ENCODE measurements at places on chromosomes 5 and 9.

GRCh38 chr9:2257248-2257929 lies 242.2 kb downstream of the SMARCA2 start:
- no peak for DNase-seq

DNA sequence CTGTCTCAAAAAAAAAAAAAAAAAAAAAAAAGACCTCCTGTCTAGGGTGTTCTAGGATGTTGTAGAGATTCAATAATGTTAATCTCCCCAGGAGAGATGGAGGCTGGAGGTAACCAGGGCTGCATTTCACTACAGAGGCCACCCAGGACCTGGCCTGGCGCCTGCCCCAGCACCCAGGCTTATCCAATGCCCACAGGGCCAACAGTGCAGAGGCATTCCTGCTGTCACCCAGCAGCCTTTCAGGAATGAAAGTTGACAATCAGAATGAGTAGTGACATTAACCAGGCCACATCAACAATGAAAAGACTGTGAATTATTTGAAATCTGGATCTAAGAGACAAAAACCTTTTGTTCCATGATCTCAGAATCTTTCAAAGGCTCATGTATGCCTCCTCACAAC lies 36.2 kb upstream of the GABRP start:
- no peak for DNase-seq

- no peak for DNase-seq
Measured at GRCh38 chr5:109721741-109722140, 32.0 kb downstream of the MAN2A1 start.

GRCh38 chr5:172837640-172838039 lies 3.6 kb downstream of the ERGIC1 start:
- no peak for DNase-seq

- no peak for DNase-seq
Measured at GRCh38 chr5:118762291-118762690, 226.1 kb downstream of the DTWD2 start.

DNA sequence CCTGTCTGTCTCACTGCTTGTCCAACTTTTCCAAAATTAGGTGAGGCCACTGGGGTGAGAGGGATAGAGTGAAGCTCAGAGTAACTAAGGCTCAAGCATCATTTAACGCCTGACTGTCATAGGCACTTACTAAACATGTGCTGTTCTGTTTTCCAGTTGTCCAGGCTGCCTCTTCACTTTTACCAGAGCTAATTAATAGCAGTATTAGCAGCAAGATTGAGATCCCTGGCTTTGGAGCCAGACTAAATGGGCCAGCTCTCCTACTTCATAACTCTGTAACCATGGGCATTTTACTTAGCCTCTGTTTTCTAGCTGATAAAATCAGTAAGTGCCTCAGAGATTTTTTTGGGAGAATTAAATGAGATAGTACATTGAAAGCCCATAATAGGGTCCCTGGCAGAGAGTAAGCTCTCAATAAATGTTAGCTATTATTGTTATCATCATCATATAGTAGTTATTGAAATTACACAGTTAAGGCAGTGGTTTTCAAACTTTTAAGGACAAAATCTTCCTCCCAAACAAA lies 146.2 kb upstream of the LHFPL2 start:
- DNase-seq, result no peak

DNA sequence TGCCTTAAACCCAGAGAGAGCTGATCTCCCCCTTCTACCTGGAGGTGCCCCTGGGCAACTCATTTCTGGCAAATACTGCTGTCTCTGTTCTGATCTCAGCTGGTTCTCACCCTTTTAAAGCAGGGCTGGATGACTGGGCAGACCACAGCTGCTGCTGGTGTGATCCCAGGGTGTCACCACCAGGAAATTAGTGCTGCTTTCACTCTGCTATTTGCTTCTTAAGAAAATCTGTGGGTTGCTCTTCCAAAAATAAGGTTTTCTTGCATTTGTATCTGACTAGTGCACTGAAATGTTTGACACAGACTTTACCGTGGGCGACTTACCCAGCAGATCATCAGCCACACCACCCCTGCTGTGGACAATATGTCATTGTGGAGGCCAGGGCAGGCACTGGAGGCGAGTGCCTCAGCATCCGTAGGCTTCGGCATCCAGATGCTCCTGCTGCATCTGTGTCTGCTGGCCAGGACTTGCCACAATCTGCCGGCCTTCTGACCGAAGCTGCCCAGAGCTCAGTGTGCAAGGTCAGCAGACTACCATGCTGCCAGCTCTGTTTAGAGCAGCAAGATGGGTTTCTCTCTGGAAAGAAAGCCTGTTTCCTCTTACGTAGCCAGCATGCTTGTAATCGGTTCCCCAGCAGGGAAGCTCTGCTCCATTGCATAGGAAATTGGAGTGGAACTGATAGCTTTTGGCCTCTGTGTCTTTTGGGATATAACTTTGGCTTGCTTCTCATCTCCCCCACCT lies 13.6 kb downstream of the ARHGAP26 start:
- DNase-seq, result peak; percentile 47

DNA sequence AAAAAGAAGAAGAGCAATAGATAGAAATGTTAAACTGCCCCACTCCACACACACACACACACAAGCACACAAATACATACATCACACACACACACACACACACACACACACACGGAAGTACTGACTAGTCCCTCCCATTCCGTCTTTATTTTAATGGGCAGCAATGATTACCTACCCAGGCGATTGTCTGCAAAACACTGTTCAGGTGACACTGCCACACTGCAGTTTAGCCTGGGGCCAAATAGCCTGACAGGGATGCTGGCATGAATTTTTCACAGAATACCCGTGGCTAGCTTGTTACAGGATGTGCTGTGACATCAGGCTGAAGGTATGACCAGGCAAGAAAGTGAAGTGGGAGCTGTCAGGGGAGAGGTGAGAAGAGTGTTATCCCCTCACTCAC lies 86.9 kb downstream of the FRMD3 start:
- no peak for DNase-seq

GRCh38 chr9:80094176-80094771 lies 522.5 kb downstream of the TLE4 start:
- no peak for DNase-seq

DNA sequence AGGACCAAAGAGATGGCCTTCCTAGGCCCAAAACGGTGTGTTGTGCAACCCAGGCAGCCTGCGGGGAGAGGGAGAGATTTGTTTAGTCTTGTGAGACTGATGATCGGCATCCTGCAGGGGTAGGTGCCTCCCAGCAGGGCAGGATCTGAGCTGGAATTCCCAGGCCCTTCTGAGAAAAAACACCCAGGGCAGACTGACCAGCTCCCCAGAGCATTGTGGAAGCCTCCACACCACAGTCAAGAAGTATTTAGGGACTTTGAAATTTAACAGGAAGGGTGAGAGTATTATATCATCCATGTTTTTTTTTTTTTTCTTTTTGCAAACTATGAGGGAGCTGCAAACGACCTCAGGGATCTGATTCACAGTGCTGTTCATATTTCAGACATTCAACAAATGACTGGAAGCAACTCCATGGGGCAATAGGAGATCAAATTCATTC lies 104.5 kb upstream of the LHFPL2 start:
- no peak for DNase-seq

DNA sequence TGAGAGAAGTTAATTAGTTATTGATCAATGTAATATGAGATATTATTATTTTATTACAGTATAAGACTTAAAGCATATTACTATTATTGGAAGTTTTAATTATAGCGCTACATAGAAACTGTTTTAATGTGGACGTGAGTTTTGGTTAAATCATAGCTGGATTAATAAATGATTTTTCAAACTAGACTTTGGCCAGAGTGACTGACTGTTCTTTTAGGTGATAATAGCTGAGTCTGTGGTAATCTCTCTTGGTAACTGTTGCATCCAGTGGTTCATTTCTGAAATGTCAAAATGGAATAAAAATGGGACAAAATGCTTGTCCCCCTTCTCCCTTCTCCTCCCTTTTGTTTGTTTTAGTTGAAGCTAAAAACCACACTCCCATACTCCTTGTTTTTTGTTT lies 28.1 kb downstream of the ANKHD1 start:
- DNase-seq, result no peak

GRCh38 chr5:71632168-71632567 lies 45.0 kb downstream of the MCCC2 start:
- DNase-seq, result no peak

DNA sequence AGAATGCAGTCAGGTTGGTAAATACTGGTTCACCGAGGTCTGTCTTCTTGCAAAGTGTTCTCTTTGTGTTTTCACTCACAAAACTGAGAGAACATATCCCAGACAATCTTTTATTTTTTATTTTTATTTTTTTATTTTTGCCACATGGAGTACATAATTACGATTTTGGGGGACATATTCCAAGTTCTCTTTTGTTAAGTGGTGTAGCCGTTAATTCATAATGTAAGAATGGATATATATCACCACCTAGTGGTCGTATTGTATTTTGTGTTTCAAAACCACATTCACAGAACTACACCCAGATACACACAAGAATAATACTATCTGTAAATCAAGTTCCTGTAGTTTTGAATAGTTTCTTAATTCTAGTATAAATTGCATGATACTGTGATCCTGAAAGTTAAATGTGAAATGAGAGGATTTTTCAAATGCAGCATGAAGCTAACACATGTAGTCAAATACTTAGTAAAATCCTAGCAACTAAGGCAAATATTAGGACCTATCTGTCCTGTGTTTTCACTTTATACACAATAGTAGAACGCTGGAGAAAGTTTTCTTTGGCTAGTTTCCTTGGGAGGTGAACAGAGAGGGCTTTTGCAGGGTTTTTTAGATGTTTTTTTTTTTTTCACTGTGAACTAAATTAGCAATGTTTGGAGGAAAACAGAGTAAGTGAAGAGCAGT lies 92.7 kb downstream of the VCAN start:
- DNase-seq, result no peak

DNA sequence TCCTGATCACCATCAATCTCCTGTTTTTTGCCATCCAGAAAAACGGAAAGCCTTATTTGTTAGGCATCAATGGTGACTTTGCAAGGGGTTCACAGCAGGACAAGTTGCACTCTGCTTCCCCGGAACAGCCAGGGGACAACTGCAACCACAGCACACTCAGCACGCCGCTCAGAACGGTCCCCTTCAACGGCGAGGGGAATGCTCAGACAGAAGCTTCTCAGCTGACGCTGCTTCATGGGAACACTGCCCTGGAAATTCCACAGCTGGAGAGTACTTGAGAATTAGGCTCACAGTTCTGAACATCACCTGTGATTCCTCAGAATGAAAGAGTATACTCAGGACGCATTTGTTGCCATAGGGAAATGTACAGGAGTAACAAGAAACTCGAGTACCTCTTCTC lies 40.1 kb upstream of the PLPP6 start:
- DNase-seq, result no peak

DNA sequence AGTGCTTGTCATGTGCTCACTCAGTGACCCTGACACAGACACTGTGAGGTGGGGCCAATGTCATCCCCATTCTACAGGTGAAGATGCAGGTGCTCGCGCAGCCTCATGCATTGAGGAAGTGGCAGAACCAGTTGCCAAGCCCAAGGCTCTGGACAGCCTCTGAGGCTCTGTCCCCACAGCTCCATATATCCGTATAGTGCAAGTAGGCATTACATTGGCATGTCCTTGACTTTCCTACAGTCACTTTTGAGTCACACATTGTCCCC lies 58.8 kb upstream of the ANGPTL2 start:
- DNase-seq, result peak; percentile 8

DNA sequence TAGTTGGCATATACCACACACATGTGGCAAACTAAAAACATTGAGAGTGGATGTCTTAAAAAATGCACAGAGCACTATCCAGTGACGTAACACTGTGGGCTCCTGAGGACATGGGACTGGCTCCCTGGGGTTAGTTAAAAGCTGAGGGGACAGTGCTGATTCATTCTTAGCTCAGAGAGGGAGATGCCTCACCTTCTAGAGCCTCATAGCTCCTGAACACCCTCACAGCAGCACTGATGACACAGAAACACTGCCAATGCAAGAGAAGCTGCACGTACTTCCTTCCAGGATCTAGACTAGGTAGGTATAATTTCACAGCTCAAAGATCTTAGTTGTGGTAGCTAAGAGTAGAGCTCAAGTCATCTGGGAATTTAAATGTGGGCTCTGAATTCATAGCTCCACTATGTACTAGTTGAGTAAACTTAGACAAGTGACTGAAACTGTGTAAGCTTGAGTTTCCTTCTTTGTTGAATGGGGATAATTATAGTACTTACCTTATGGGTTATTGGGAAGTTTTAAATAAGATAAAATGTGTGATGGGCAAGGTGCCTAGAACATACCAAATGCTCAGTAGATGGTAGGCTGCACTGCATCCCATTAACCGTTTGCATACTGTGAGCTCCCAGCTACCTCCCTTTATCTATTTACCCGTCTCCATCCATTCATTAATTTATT lies 279.9 kb downstream of the ASTN2 start:
- DNase-seq, result no peak

DNA sequence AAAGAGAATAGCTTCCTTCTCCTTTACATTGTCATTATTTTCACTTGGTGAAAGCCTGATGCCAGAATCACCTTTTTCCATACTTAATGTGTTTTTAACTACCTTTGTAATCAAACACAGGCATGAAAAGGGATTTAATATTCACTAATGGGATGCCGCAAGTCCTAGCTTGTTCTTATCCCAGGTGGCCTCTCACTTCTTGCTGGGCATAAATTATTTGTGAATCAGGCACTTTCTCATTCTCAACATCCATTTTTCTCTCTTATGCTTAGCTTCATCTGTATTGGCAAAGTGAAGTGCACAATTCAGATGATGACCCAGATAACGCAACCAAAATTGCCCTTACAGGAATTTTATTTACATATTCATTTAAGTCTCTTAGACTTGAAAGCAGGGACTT lies 10.9 kb downstream of the ACTL7B start:
- DNase-seq, result no peak

DNA sequence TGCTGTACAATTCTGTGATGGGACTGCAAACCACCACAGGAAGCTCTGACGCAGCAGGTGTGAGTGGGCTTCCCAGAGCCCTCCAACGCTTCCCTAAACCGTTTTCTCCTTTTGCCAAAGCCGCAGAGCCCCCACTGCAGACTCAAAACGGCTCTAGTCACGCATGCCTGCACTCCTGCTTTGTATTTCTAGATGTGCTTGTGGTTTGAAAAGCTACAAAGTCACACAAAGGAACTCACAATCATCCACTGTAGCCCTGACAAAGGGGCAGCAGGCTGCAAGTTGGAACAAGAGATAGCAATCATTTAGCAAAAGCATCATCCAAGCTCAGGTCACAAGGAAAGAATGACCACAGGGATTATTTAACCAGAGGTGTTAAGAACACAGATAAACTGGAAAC lies 79.3 kb downstream of the PTPN3 start:
- DNase-seq, result no peak

GRCh38 chr9:11702548-11702947 lies 990.6 kb upstream of the TYRP1 start:
- DNase-seq, result no peak

DNA sequence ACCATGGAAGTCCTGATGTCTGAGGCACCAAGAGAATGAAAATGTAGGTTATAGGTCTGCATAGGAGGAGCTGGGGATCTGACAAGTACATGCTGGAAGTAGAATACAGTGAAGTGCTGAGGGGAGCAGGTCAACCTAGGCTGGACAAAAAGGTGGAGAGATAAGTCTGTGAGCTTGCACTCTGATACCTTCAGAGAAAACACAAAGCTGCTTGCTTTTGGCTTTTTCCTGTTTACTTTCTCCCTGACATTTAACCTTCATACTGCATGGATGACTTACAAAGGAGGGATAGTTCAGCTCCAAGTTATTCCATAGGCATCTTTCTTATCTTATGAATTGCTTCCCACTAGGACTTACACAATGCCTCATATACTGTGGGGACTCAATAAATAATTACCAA lies 256.7 kb upstream of the NREP start:
- no peak for DNase-seq
